Mesenteric fat pad (tissue), 1 donor: ENCODE measurements at places on chromosomes 13 and 19. TPM values are rescaled to one million over a fixed set of nuclear protein-coding genes. Genes with fewer than 3 reads are reported as not detected.

The ZNF66 gene
- 4.2 TPM for total RNA-seq

The ELSPBP1 gene
- not detected for total RNA-seq

The OVOL3 gene
- not detected for total RNA-seq

The TMEM190 gene
- not detected for total RNA-seq

The ZNF525 gene
- 4.8 TPM for total RNA-seq

The CLN5 gene
- total RNA-seq: 27.2 TPM

The CBY2 gene
- not detected for total RNA-seq

The PTH2 gene
- total RNA-seq: not detected

The NXNL1 gene
- total RNA-seq: 1.3 TPM

The NLRP5 gene
- total RNA-seq: not detected

The LAIR1 gene
- total RNA-seq: 63.8 TPM

The NCAN gene
- total RNA-seq: not detected

The MYPOP gene
- 10.2 TPM for total RNA-seq

The SIGLECL1 gene
- total RNA-seq: not detected

The FARP1 gene
- 42.5 TPM for total RNA-seq

The CEACAM4 gene
- total RNA-seq: 6.0 TPM

The CERS1 gene
- 0.45 TPM for total RNA-seq

The SLC7A9 gene
- 0.29 TPM for total RNA-seq

The CABP5 gene
- total RNA-seq: not detected

The CGB3 gene
- total RNA-seq: not detected

The ZNF470 gene
- total RNA-seq: 2.4 TPM

The GAPDHS gene
- not detected for total RNA-seq

The TTYH1 gene
- total RNA-seq: not detected

The SHISA7 gene
- total RNA-seq: not detected

The PTOV1 gene
- total RNA-seq: 99.4 TPM

The NOVA2 gene
- 15.4 TPM for total RNA-seq

The ZGLP1 gene
- 0.55 TPM for total RNA-seq

The GPC6 gene
- 23.1 TPM for total RNA-seq

The ACER1 gene
- not detected for total RNA-seq

The ZNF534 gene
- not detected for total RNA-seq

The KLK12 gene
- total RNA-seq: not detected

The TEX29 gene
- 0.67 TPM for total RNA-seq

The CYP2S1 gene
- 2.2 TPM for total RNA-seq

The RAB3A gene
- total RNA-seq: 3.0 TPM

The EDNRB gene
- total RNA-seq: 144 TPM

The MEIS3 gene
- total RNA-seq: 15.9 TPM

The TICAM1 gene
- 13.6 TPM for total RNA-seq

The CLEC4G gene
- 10.1 TPM for total RNA-seq

The HRC gene
- 1.3 TPM for total RNA-seq

The IL12RB1 gene
- 2.3 TPM for total RNA-seq

The CNMD gene
- total RNA-seq: not detected

The CRB3 gene
- not detected for total RNA-seq

The LRG1 gene
- total RNA-seq: 4.0 TPM

The ZNRF4 gene
- total RNA-seq: not detected

The GRWD1 gene
- 39.0 TPM for total RNA-seq

The CPAMD8 gene
- total RNA-seq: 8.4 TPM
